NCI-H524 treated with DMSO at 0.1 percent for 48 hours (cell line): ENCODE measurements at places on chromosomes 1 and 21.
A peak's percentile ranks its signal among the peaks of the same experiment; 100 is the strongest.

DNA sequence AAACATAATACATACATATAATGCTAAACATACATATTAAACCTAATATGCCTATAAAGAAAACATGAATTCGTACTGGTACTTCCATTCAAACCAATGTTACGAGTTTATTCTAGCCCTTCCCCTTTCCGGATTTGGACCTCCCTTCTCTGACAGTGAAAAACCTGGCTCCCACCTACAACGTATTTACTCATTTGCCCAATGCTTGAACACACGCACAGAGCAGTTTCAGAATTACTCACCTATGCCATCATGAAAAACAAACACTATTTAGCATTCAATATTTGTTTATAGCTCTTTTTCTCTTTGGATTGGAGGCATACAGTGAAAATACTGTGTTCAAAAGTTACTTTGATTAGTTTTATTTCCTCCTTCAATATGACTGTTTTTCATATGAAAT, 204.4 kb downstream of the LMX1A start:
- no peak for DNase-seq

DNA sequence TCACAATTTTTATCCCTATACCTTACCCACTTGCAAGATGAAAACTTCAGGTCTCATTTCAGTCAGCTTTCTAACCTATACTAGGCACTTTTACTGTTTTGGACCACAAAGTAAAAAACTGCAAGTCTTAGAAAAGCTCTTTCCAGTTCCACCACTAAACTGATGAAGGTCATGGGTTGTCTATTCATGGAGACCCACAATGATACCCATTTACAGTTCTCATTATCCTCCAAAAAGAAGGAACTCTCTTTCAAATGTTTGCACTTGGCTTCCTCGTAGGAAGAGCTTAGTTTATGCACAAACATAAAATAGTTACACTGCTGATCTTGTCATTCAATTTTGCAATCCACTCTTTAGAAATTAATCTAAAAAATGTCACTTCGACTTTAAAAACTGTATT, 9.3 kb downstream of the ZNF281 start:
- DNase-seq, result no peak

DNA sequence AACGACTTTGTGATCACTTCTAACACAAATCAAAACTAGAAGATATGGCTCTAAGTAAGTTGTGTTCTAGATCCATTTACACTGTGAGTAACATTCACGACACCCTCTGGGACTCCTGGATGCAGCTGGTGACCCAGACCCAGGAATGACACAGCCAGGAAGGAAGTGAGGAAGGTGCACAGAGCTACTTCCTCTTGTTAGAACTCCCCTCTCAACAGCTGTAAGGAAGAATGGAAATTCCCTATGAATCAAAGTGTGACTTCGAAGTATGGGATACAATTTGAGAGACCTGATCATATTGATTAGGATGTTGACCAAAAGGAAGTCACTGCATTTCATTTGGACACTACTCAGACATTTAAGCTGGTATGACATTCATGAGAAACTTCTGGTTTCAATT, 185.3 kb downstream of the NRIP1 start:
- no peak for DNase-seq

DNA sequence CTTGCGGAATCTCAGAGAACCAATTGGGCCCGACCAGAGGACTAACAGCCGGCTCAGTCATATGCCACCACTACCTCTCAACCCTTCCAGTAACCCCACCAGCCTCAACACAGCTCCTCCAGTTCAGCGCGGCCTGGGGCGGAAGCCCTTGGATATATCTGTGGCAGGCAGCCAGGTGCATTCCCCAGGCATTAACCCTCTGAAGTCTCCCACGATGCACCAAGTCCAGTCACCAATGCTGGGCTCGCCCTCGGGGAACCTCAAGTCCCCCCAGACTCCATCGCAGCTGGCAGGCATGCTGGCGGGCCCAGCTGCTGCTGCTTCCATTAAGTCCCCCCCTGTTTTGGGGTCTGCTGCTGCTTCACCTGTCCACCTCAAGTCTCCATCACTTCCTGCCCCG, 49.8 kb downstream of the ACP6 start:
- no peak for DNase-seq

GRCh38 chr21:33121715-33122475, 52.0 kb downstream of the OLIG1 start:
- DNase-seq, result peak; percentile 77

DNA sequence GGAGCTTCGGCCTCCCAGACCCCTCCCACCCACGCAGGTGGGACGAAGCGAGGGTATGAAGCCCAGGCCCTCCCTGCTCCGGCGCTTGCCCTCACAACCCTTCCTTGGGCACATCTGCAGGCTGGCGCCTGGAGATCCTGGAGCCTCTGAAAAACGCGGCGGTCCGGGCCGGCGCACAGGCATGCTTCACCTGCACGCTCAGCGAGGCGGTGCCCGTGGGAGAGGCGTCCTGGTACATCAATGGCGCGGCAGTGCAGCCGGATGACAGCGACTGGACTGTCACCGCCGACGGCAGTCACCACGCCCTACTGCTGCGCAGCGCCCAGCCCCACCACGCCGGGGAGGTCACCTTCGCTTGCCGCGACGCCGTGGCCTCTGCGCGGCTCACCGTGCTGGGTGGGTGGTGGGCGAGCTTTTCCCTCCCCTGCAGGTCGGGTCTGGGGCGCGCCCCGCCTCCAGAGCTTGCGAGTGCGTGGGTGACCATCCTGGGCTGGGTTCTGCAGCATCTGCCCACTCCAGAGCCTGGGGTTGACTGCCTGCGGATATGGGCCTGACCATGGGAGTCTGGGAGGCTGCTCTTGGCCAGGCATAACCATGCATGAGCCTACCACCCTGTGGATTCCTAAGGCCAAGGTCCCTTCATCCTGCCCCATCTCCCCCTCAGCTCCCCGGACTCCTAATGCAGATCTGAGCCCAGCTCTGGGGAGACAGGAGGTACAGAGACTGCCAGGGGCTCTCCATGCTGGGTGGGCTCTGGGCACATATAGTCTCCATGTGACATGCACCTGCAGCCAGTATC, 89.8 kb downstream of the TRIM11 start:
- no peak for DNase-seq

DNA sequence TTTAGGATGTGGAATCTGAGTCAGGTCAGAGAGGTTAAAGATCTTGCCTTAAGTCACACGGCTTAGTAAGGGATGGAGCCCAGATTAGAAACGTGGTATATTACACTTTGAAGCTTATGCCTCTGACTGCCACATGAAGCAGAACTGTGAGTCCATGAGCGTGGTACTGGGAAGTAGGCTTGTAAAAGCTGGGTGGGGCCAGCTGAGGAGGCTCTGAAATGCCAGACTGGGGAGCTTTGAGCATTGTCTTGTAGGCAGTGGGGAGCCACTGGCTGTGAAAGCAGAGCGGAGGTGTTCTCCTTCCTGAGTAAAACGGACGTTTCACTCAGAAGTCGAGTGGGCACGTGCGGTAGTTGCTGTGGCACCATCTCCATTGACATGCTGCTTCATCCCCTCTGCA, 72.6 kb upstream of the USP24 start:
- no peak for DNase-seq

- no peak for DNase-seq
Measured at GRCh38 chr1:172967936-172968335, 82.8 kb downstream of the TNFSF18 start.

DNA sequence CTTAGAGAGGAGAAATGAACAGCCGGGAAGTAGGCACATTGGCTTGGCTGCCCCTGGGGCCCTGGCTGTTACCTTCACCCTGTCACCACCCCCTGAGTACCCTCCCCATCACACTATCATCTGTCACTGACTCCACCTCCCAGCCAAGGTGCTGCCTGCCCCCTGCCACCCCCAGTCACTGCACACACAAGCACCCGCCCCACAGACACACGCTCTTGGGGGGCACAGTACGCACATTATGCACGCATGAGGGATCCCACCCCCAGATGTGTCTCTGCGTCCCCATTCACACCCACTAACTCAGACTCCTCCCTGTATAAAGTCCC, 223.3 kb downstream of the PTPRU start:
- DNase-seq, result no peak

DNA sequence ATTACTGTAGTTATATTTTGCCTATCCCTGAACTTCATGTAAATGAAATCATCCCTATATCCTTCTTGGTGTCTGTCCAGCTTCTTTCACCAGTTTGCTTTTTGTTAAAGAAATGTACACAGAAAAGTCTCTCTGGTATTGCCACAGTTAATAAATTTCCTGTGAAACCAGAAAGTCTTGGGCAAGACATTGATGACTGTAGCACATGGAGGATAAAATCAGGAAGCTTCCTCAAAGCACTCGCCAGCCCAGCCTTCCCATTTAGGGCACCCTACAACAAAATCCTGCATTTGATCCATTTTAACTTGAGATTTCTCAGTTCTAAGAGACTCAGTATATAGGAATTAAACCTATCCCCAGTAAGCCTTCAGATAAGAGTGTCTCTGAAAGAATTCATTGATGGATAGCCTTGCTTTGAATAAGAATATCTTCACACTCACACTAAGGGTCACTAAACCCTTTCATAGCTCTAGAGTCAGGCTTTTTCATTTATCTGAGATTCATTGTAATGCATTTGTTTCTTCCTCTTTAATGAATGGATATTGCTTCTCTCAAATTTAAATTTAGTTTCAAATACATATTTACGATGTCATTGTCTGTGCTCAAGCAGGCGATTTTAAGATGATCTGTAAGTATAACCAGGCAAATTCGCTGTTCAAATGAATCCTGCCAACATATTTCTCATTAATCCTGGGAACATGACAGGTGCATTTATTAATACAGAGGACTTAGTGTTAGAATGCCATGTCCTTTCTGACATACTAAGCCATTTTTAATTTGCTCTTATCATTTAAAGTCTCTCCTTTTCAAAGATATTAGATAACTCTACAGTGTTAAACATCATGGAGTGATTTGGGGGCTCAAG, 153.1 kb downstream of the GRIK1 start:
- no peak for DNase-seq

DNA sequence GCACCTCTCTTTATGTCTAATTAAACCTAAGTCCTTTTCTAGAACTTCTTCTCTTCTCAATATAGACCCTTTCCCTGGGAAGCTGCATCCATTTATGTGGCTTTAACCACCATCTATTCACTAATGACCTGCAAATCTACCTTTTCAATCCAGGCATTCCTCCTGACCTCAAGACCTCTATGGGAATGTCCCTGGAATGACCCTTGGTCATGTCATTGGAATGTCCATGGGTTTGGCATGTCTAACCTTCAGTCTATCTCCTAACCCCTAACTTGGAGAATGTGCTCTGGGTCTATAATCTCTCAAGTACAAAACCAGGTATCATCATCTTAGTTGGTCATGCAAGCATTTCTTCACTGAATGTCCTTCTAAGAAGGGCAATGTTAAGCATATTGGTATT, 196.1 kb downstream of the KCNH1 start:
- no peak for DNase-seq

DNA sequence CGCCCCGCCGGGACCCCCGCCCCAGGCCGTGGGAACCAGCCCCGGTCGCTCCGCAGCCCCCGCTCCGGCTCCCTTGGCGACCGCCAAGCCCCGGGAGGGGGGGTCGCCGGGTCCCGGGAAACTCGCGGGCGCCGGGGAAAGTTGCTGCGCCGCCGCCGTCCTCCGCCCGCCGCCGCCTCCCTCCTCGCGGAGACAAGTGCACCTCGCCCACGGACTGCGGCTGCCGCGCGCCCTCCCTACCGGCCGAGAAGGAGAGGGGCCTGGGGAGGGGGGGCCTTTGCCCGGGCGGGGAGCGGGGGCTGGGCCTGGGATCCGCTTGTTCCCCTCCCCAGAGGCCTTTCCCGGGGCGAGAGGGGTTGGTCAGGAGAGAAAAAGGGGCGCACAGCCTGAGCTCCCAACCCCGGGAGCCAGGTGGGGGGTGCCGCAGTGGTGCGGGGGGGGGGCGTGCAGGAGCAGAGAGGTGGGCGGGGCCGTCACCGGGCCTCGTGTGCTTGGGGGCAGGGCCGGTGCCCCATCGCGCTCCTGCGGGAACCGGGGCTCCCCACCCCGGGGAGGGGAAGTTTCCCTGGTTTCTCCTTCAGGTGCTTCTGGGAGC, 592 bp downstream of the AGRN start:
- DNase-seq, result no peak

DNA sequence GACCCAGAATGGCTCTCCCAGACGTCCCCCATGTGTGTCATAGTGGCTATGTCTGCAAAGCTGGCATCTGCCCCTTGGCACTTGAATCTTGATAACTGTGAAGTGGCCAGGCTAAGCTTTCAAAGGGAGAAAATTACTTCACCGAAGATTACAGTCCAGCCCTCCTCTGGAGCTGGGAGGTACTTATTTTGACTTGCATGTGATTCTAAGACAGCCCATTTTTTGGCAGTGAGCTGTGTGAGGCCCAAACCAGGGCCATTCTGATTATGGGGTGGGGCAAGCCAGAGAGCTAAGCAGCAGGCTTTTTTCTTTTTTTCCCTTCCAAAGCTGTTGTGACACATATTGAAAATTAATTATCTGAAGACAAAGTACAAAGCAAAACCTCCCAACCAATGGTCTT, 42.1 kb upstream of the C8B start:
- DNase-seq, result peak; percentile 71

- DNase-seq, result no peak
Measured at GRCh38 chr1:7069931-7070330, 284.7 kb downstream of the CAMTA1 start.

DNA sequence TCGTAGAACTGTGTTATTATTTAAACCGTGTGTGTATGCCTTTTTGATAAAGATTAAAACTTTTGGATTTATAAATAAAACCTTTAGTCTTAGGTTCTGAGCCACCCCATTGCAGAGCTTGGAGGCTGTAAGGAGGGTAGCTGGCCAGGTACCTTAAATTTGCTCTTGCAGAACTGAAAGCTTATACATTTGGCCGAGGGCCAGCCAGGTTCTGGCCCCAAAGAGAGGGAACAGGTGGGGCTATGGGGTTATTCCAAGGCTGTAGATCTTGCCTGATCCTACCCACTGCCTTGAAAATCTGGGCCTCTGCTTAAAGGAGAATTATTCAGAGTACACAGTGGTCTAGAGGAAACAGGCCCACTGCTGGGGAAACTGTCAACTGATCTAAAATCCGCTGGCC, 59.6 kb downstream of the CAMK2N1 start:
- no peak for DNase-seq

DNA sequence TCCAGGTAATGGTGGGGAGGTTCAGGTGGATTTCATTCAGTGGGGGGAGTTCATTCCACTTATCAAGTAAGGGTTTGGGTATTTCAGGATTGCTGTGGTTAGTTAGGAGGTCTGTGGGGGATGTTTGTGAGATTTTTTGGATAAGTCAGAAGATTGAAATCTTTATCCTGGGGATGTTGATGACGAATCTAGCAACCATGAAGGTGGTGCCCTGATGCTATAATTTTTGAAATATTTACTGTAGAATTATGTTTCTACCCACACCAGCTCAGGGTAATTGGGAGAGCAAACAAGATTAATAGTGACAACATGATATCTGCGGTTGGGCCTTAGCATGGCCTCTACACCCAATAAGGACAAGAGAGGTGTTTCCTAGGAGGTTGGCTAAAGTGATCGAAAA, 28.3 kb downstream of the SUCO start:
- DNase-seq, result no peak
